ENCODE measurements at places on chromosomes 5 and 9.
A peak's percentile ranks its signal among the peaks of the same experiment; 100 is the strongest.

- no peak for DNase-seq
Measured at GRCh38 chr5:6343951-6344592, 34.3 kb downstream of the MED10 start.

- no peak for DNase-seq
Measured at GRCh38 chr9:36739373-36740116, 166.8 kb downstream of the MELK start.

DNA sequence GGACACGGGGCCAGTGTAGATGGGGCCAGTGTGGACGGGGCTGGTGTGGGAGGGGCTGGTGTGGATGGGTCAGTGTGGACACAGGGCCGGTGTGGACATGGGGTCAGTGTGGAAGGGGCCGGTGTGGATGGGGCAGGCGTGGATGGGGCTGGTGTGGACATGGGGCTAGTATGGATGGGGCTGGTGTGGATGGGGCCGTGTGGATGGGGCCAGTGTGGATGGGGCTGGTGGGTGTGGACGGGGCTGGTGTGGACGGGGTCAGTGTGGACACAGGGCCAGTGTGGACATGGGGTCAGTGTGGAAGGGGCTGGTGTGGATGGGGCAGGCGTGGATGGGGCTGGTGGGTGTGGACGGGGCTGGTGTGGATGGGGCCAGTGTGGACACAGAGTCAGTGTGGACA, 23.8 kb downstream of the SLC9A3 start:
- no peak for DNase-seq

DNA sequence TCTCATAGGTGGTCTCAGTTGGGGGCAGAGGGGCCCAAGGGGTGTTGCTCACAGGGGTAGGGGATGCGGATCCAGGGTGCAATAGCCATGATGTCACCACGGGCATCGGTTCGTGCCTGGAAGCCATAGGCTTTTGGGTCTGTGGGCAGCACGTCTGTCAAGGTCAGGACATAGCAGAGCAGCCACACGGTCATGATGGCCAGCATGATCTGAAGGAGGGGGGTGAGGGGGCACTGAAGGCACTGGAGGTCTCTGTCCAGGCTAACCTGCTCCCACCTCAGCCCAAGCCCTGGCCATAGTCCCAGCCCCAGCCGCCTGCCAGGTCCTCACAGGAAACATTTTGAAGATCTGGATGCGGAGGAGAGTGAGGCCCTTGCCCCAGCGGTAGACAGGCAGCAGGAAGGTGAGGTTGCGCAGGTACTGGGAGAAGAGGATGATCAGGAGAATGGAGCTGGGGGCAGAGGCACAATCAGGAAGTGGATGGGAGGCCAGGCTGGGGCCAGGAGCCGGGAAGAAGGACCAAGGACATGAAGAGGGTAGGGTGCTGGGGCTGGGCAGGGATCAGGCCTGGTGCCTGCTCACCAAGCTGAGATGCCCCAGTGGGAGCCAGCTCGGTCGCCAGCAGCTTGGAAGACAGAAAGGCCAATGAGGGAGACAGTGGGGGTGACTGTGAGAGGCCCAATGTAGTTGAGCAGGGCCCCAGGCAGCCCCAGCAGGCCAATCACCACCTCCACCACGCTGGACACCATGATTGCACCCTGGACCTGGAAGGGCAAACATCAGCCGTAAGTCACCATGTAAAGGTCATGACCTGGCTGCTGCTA, 3.3 kb downstream of the SLC23A1 start:
- no peak for DNase-seq

DNA sequence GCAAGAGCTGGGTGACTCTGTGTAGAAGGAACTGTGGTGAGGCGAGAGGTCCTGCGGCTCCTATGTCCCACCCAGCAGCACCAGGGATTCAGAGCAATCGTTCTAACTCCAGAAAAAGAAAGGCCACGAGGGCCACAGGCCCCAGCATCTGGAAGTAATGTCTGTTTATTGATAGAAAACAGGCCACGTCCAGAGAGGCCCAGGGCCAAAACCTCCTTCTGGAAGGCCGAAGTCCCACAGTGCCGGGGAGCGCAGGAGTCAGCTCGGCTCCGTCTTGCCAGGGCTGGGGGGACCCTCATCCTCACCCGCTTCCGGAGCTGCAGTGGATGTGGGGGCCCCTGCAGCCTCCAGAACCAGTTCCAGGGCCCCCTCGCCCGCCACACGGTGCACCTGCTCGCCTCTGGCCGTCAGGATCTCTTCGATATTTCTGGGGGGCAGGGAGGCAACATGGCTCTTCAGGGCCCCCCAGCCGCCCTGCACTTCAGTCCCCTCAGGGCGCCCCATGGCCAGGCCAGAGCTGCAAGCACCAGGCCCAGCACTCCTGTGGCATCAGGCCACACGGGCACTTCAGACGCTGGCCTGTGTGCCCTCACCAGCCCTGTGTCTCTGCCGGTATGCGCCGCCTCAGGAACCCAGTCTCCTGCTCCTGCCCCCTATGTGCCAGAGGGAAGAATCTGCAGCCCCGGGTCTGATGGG, 1.6 kb downstream of the DNLZ start:
- no peak for DNase-seq

DNA sequence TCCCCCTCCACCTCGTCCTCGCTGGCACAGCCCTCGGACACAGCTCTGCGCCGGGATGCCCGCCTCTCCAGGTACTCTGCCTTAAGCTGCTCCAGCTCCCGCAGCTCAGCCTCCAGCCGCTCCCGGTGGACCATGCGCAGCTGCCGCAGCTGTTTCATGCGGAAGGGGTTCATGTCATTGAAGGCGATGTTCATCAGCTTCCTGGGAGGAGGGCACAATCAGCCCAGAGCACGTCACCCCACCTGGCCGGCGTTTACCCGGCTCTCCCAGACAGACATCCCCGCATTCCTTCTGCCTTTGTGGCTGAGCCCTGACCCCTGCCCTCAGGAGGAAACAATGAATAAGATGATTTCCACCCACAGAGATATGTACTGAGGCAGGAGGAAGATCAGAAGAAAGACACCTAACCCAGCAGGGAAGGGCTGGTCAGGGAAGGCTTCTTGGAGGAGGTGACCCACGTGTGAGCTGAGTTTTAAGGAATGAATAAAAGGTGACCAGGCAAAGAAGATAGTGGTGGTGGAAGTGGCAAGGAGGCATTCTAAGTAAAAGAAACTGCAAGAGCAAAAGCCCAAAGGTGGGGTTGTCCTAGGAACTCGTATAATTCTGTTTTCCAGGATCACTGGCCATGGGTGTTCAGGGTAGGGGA, 7.1 kb upstream of the CORO2A start:
- DNase-seq: no peak

DNA sequence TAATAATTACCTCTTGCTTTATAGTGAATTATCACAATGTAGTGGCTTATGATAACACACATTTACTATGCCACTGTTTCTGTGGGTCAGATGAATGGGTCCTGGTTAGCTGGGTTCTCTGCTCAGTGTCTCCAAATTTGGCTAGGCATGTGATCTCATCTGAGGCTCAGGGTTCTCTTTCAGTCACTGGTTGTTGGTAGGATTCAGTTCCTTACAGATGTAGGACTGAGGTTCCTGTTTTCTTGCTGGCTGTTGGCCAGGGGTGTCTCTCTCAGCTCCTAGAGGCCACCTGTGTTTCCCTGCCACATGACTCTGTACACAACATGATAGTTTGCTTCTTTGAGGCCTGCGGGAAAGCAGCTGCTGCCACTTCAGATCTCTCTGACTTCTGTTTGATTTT, 7.1 kb downstream of the NFX1 start:
- DNase-seq: no peak

DNA sequence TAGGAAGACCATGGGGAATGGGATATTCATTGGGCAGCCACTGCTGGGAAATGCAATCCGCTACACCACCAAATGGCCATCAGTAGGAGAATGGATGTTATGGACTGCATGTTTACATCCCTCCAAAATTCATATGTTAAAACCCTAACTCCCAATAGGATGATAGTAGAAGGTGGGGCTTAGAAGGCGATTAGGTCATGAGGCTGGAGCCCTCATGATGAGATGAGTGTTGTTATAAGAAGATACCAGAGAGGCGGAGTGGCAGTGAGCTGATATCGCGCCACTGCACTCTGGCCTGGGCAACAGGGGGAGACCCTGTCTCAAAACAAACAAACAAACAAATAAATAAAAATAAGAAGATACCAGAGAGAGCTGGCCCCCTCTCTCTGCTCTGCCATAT, 16.1 kb upstream of the GTF3C5 start:
- no peak for DNase-seq

GRCh38 chr9:121210536-121210935, 8.9 kb upstream of the RAB14 start:
- DNase-seq: no peak

DNA sequence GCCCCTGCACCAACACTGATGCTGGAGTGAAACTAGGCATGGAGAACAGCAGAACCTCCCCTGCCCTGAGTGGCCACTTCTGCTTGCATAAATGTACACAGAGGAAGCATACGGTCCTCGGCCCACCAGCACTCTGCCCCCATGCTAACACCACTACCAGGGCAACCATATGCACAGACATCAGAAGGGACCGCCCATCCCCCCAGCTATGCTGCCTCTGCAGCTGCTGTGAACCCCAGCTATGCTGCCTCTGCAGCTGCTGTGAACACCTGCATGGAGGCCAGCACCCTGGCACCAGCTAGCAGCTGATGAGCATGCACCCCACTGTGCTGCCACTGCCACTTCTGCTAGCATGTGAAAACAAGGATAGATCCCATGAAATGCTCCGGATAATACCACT, 250.3 kb downstream of the TUSC1 start:
- no peak for DNase-seq

GRCh38 chr5:128645581-128645980, 107.5 kb upstream of the FBN2 start:
- DNase-seq: no peak

- peak; percentile 39 for DNase-seq
Measured at GRCh38 chr5:59036274-59036961, 453.5 kb downstream of the RAB3C start.

Measured in PC-9 (cell line).